ENCODE measurements at places on chromosomes 2 and 18.

- no peak for DNase-seq
These were observed 77.0 kb upstream of the TMEM200C start for GRCh38 chr18:5972298-5972697.

- no peak for DNase-seq
These were observed 110.2 kb upstream of the RBBP8 start for GRCh38 chr18:22822841-22823508.

- no peak for DNase-seq
These were observed 17.4 kb downstream of the DYNC2LI1 start for GRCh38 chr2:43791035-43791765.

GRCh38 chr18:7885865-7886264 is 318.7 kb downstream of the PTPRM start:
- DNase-seq = no peak

DNA sequence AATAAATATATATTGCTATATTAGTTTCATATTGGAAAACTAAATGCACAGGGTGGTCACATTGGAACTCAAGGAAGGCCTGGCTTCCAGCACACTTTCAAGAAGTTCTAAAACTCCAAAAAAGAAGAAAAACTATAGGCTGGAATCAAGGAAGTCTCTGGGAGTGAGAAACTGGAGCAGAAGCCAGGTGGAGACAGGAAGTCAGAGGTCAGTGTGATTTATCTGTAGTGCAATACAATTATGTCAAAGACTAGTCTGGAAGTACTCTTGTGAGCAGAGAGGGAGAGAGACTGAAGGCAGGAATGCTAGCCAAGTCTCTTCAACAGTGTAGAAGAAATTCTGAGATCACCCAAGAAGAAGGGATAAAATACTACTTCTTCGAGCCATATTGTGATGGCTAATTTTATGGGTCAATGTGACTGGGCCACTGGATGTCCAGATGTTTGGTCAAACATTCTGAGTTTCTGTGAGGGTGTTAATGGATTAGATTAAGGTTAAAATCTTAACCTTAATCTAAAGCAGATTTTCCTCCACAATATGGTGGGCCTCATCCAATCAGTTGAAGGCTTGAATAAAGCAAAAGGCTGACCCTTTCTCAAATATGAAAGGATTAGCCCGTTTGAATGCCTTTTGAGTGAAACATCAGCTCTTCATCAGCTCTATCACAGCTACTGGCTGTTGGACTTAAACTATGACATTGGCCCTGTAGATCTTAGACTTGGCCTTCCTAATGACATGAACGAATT is 208.0 kb downstream of the TDRD15 start:
- DNase-seq = no peak

DNA sequence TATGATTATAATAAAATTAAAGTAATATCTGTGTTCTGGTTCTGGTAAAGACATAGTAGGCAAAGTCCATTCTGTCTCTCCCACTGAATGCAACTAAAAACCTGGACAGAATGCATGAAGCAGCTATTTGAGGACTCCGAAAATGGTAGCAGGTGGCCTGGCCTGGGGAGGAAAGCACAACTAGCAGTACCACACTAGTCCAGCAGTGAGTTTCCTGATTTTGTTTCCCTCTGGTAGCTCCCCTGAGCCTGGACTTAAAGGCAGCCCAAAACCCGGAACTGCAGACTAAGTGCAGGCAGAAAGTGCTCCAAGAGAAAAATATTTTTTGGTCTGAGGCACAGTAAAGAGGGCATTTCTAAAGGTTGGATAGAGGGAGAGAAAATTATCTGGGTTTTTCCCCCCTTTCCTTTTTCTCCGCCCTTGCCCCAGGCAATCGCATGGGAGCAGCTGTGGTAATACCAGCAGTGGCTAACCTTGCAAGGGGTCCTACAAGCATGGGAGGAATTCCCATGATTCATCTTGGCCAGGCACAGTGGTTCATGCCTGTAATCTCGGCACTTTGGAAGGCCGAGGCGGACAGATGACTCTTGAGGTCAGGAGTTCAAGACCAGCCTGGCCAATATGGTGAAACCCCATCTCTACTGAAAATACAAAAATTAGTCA is 32.3 kb downstream of the ASXL2 start:
- no peak for DNase-seq

GRCh38 chr2:153470867-153471266 is 7.7 kb downstream of the RPRM start:
- no peak for DNase-seq

DNA sequence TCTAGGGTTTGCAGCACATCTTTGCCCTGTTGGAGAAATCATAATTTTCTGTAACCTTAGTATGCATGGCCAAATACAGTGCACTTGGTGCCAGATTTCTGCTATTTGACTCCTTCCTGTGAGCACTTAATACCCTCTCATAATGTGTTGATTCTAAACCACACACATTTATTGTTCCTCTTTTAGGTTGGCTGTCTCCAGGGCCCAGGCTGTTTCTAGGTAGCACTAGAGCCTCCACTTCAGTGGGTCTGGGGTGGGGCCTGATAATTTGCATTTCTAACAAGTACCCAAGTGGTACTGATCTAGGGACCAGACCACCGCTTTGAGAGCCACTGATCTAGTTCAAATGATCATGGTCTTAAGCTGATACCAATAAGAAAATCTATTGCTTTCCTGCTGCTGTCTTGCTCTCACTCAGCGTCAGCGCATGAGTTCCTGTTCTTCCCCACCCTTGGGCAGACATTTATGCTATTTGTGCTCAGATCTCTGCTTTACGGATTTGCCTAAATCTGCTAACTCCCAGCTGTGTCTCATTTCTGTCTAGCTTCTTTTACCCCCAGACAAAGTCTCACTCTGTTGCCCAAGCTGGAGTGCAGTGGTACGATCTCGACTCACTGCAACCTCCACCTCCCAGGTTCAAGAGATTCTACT is 7.4 kb downstream of the PTRHD1 start:
- DNase-seq = peak; percentile 42

- DNase-seq = no peak
These were observed 187.6 kb downstream of the NAPG start for GRCh38 chr18:10713409-10713808.

GRCh38 chr2:192500550-192501200 is 305.9 kb upstream of the TMEFF2 start:
- DNase-seq = peak; percentile 56

GRCh38 chr2:57343391-57344006 is 703.1 kb upstream of the VRK2 start:
- DNase-seq = no peak

DNA sequence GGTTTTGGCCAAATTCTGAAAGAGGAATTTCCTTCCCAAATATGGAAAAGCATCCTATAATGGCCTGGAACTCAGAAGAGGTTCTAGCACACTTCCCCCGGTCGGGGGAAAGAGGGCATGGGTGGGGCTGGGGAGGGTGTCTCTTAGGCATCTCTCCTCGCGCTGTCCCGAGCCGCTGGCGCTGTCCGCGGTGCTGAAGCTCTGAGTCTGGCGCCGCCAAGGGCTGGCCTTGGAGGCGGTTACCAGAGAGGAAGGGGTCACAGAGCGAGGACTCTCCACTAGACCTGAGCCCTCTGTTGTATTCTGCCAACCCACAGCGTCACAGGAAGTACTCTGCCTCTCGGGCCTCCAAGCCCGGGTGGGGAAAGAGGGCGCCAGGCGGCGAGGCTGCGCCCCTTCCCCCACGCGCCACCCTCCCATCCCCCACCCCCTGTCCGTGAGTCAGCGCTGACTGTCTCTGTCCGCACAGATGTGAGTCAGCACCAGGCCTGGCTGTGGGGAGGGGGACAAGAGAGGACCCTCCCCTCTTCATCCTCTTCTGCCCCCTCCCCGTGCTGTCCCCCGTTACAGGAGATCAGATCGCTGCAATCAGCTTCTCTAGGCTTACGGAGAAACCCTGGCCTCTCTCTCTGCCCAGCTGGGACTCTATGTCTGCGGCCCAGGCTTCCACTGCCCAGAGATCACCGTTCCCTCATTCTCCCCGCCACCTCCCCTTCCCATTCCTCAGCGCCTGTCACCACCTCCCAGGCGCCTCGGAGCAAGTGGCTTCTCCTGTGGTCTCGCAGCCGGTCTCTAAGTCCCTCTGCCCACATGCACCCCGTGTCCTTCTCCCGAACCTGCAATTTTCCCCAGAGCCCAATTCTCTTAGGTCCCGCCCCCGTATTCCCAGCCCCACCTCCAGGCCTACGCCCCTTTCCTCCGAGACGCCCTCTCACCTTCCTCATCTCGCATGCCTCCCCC is 779 bp downstream of the PTPRN start:
- peak; percentile 77 for DNase-seq

DNA sequence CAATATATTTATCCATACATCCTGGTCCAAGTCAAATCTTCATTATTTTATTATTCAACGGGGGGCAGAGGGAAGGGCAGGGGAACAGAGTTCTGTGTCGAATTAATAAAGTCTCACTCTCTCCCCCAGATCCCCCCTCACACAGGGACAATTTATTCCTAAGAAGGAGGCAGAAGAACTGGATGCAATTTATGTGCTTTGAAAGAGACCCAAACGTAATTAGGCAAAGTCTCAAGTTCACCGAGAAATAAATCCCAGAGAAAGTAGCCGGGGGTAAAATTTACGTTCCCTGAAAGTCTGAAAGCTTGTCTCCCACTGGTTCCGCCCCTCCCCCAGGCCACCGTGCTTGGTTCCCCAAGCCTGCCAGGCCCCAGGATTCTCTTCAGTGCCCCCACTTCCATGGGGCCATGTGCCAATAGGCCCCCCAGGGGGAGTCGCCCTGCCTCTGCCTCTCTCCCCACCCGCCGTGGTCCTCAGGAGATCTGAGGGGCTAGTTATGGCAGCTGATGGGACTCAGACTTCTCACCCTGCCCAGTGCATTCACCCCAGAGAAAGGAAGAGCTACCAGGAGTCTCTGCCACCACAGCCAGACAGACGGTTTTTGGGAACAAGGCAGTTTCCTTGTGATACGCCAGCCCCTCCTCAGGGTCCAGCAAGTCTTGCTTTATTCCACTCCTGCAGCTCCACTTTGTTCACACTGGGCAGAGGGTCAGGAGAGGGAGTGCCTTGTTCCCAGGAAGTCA is 215.5 kb downstream of the CYP26B1 start:
- DNase-seq = no peak

DNA sequence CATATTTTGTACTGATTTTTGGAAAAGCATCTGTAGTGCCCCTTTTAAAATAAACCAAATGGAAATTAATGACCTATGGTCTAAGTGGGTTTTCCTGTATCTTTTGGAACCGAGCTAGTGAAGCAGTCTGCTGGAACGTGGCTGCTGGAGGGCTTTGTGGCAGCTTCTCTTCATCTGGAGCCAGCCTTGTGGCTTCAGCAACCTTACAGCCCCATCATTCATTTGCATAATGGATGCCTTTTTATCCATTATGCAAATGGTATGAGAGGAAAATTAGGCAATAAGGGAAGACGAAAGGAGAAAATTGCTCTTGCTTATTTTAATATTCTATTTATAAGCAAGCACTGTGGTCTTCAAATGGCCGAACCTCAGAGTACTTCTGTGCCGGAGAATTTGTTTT is 421.0 kb downstream of the PARD3B start:
- no peak for DNase-seq

- DNase-seq = no peak
These were observed 254.1 kb downstream of the PRKCE start for GRCh38 chr2:45905632-45905958.

DNA sequence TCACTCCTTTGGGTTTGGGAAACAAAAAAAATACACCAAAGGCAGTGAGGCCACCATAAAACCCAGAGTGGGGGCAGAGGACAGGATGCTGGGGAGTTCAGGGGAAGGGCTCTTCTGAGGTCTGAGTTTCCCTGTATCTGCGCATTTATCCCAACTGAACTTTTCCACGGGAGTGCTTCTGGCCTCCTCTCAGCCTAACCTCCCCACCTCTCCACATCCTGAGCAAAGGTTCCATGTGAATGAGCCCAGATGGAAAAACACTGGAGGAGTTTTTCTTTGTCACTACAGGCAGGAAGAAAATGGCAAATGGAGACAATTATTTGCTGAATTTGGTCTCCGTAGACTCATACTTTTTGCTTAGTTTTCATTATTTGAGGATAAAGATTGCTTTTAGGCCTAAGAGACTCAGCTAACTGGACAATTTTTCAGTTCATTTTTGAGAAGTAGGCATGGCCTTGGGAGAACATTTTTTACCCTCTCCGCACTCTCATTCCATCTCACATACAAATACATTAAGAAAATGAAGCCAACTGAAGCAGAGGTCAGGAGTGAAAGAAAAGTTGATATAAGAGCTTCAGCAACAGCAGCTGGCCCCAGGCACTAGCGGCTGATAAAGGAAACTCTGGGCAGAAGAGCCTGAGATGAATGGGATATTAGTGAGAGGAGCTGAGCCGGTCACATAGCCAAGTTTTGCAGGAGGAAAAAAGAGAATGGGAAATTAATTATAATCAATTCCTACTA is 82.6 kb upstream of the CYP1B1 start:
- no peak for DNase-seq

DNA sequence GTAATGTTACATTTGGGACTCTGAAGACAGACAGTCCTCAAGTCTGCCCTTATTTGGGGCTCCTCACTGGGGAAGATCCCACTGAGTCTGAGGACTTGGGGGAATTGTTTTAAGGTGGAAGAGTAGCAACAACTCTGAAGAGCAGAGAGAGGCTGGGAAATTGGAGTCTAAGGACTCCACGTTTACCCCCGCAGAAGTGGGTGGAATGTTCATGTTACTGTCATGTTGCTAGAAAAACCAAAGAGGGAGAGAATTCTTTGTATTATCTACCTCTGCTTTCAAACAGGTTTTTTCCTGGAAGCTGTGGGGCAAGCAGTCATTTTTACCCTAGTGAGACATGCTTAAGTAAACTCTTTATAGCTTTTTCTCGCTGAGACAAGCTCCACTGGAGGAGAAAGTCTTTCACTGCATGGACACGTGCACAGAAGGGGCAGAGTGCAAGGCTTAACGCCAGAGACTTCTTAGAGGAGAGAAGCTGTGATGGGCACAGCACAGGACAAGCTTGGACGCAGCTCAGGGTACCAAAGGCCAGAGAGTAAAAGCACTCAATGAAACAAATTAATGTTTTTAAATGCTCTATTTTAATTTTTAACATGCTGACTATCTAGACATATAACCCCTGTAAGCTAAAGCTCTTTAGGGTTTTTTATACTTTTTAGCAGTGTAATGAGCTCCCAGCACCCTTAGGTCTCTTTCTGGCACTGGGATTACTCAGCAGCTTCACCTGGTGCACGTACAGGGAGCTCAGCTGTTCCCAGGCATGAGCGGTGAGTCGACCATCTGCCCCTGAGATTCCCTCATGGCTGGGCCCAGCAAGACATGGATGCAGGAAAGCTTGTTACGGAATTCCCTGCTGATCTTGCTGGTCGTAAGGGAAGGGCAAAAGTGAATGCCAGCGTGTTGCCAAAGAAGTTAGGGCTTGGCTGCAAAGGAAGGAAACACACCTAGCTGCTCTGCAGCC is 54.5 kb upstream of the BIN1 start:
- no peak for DNase-seq

GRCh38 chr18:40072761-40073160 is 1882.3 kb upstream of the PIK3C3 start:
- DNase-seq = no peak

GRCh38 chr2:145402706-145403277 is 882.9 kb upstream of the ZEB2 start:
- no peak for DNase-seq

GRCh38 chr2:226703514-226703913 is 96.1 kb downstream of the IRS1 start:
- DNase-seq = no peak

Data from suppressor macrophage treated with lipopolysaccharide for 1 hour (primary cell).